Immature natural killer cell (primary cell): ENCODE measurements at places on chromosomes 16 and 17. TPM values are rescaled to one million over a fixed set of nuclear protein-coding genes. Genes with fewer than 3 reads are reported as not detected.

DNA sequence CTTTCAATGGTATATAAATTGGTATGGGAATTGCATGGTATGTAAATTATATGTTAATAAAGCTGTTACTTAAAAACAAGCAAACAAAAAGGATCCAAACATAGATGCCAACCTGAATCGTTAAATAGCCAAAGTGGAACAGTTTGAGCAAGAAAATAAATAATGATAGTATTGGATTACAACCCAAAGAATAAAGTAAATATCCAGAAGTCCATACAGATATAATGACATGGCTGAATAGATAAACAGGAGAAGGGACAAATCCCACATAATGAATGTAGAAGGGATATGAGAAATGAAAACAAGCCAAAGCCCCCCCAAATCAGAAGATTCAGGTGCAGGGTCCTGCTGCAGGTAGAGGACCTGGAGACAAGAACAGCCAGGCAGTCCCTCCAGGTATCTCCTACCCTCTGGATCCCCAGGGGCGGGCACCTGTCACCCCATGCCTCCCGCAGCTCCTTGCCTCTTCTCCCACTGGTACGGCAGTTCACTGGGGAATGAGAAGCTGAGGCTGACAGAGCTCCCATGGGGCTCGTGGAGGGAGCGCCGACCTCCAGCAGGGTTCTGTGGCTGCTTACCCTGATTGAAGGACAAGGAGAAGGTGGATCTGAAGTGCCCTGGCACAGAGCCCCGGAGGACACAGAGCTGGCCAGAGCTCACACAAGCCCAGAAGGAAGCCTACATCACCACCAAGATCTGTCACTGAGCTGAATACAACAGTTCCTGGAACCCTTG is 9.9 kb upstream of the LCAT start:
- no peaks in the 10 kb centered on the region for H3K36me3 ChIP-seq
- no peak for DNase-seq
- H3K27ac ChIP-seq: no peak overlapping the region
- H3K4me1 ChIP-seq: no peaks in the 10 kb centered on the region
- H3K27me3 ChIP-seq: no peaks in the 10 kb centered on the region
- no peak overlapping the region for H3K4me3 ChIP-seq

DNA sequence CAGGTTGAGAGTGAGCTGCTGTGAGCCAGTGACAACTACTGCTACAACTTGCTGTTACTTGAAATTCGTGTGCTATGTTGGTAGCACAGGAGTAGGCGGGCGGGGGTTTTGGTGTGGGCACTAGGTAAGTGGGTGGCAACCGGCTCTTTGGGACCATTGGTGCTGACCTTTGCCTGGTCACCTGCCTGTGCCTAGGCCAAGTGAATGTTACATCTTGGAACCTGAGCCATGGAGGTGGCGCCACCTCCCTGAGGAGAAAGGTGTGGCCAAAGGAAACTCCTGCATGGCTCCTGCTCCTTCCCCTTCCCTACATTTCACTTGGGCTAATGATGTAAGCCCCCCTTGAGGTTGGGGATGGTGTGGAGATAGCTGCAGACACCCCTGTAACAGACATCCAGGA is 25.4 kb upstream of the ARHGAP23 start:
- H3K36me3 ChIP-seq: peaks cover 29% of the 10 kb centered on the region
- no peaks in the 10 kb centered on the region for H3K4me1 ChIP-seq
- H3K4me3 ChIP-seq: no peak overlapping the region
- DNase-seq: no peak

- H3K27me3 ChIP-seq: no peaks in the 10 kb centered on the region
- no peak for DNase-seq
- no peak overlapping the region for H3K27ac ChIP-seq
- H3K36me3 ChIP-seq: peaks cover 19% of the 10 kb centered on the region
Measured at GRCh38 chr16:74466872-74467271, 45.6 kb upstream of the CLEC18B start.

The DNAH17 gene
- 0.09 TPM for polyA plus RNA-seq

DNA sequence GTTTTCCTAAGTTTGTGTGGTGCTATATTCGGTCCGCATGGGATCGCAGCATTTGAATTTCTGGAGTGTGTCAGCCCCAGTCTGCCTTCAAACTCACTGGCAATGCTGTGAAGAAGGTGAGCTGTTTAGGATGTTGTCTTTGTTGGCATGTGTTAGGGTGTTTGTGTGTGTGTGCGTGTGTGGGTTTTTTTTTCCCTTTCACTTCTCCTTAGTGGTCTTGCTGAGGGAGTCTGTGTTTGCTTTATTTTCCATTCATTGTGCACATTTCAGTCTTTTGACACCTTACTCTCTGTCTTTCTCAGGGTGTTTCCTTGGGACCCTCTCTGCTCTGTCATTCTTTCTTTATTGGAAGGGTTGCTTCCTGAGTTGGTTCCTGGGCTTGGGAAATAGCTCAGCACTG is 27.7 kb upstream of the RBFOX1 start:
- no peaks in the 10 kb centered on the region for H3K4me1 ChIP-seq
- H3K4me3 ChIP-seq: no peak overlapping the region
- no peak for DNase-seq
- H3K36me3 ChIP-seq: no peaks in the 10 kb centered on the region
- H3K27ac ChIP-seq: no peak overlapping the region

GRCh38 chr17:57158325-57158724 is 73.3 kb downstream of the AKAP1 start:
- no peaks in the 10 kb centered on the region for H3K4me1 ChIP-seq
- DNase-seq: no peak
- peaks cover 4% of the 10 kb centered on the region for H3K27me3 ChIP-seq
- H3K27ac ChIP-seq: no peak overlapping the region
- H3K36me3 ChIP-seq: peaks cover 3% of the 10 kb centered on the region

The ESRP2 gene
- 0.45 TPM for polyA plus RNA-seq

The ABCA3 gene
- polyA plus RNA-seq: 2.4 TPM

DNA sequence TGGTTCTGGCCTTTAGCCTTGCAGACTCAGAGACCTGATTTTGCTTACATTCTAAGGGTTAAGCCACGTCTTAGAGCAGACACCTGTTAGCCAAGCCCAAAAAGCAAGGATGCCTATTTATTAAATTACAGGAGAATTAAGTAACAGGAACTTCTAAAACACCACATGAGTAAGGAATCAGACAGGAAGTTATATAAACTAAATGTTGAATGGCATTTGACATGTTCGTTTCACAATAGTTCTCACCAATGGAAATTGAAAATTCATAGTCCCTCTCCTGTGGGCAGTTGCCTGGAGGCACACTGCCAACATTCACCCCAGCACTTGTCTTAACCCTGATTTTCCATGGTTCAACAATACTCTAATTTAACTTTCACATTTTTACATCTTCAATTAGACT is 9.0 kb downstream of the KRTAP9-7 start:
- no peaks in the 10 kb centered on the region for H3K4me1 ChIP-seq
- no peak overlapping the region for H3K4me3 ChIP-seq
- peaks cover 7% of the 10 kb centered on the region for H3K27me3 ChIP-seq
- H3K27ac ChIP-seq: no peak overlapping the region

The DLG4 gene
- not detected for polyA plus RNA-seq

DNA sequence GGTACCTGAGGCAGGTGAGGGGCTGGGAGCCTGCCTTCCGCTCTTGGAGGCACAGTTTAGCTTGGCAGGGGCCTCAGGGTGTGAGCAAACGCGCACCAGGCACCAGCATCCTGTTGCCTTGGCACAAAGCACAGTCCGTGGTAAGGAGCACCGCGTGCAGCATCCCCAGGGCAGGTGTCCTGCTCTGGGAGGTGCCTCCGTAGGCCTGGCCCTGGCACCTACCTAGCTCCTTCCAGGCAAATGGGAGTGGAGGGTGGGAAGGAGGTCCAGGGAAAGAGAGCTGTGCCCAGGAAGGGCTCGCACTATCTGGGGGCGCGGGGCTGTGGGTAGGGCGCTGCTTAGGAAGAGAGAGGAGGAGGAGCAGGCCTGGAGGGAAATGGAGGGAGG is 3.1 kb upstream of the GSE1 start:
- H3K4me3 ChIP-seq: peak overlapping the region; percentile 88
- H3K27me3 ChIP-seq: peaks cover 19% of the 10 kb centered on the region
- H3K4me1 ChIP-seq: peaks cover 64% of the 10 kb centered on the region
- no peak for DNase-seq

The TAT gene
- polyA plus RNA-seq: not detected

- H3K27me3 ChIP-seq: peaks cover 21% of the 10 kb centered on the region
- peaks cover 17% of the 10 kb centered on the region for H3K36me3 ChIP-seq
- peaks cover 64% of the 10 kb centered on the region for H3K4me1 ChIP-seq
- peak overlapping the region; percentile 99 for H3K27ac ChIP-seq
Measured at GRCh38 chr17:76736349-76737081, 616 bp downstream of the SRSF2 start.

DNA sequence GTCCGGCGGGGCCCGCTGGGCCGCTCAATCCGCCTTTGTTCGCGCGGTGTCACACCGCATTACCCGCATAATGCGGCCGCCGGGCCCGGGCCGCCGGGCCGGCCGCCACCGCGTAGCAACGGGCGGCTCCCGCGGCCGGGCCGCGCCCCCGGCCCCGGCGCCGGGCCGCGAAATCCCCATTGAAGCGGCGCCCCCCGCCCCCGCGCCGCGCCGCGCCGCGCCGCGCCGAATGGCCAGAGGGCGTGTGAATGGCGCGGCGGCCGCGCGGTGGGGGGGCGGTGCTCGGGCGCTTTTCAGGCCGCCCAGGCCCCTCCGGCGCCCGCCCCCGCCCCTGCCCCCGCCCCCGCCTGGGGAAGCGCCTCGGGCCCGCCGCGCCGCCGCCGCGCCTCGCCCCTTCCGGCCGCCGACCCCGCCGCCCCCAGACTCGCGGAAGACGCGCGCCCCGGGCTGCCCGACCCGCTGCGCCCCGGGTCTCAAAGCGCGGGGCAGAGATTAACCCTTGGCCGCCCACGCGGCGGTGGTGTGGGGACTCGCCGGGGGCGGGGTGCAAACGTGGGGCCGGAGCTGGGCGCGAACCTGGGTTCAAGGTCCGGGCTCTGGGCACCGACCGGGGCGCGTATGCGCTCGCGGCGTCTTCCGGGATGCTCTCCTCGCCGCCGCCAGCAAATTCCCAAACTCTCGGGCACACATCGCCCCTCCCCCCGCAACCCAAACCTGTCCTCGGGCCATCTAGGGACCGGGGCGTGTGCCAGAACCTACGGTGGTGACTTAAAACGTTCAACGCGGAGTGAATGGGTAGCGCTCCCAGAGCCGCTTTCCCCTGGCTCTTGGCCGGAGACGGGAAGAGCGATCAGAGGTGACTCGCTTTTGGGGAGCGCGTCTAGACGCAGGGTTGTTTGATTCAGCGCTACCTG is 46.7 kb downstream of the WNT3 start:
- DNase-seq: peak; percentile 33
- peaks cover 11% of the 10 kb centered on the region for H3K27me3 ChIP-seq
- H3K36me3 ChIP-seq: no peaks in the 10 kb centered on the region
- no peak overlapping the region for H3K27ac ChIP-seq
- H3K4me1 ChIP-seq: peaks cover 26% of the 10 kb centered on the region
- H3K4me3 ChIP-seq: peak overlapping the region; percentile 84

The EVPL gene
- not detected for polyA plus RNA-seq

- peaks cover 15% of the 10 kb centered on the region for H3K4me1 ChIP-seq
- H3K27me3 ChIP-seq: peaks cover 3% of the 10 kb centered on the region
- peak overlapping the region; percentile 61 for H3K4me3 ChIP-seq
- peaks cover 56% of the 10 kb centered on the region for H3K36me3 ChIP-seq
Measured at GRCh38 chr16:75380870-75381269, 52.4 kb downstream of the CFDP1 start.

The PMFBP1 gene
- not detected for polyA plus RNA-seq

DNA sequence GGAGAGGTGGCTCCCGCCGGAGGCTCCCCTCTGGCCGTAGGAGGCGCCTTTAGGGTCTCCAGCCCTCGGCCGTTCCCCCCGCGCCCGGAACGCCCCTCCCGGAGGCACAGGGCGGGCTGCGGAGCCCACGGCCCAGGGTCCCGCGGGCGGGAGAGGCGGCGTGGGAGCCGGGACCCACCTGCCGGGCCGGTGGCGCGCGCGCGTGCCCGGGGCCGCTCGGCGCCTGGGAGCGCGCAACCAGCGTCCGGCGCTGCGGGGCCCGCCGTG is at the start of gene MIF4GD:
Gene MIF4GD, minus strand, starts transcription at position 266 of the 267 bp plus-strand sequence. CDS start 1,036 bp downstream, outside the sequence.
- peak within 1 kb of the TSS; percentile 68 for H3K27ac ChIP-seq
- H3K36me3 ChIP-seq: no peaks in the 10 kb centered on the region
- H3K4me1 ChIP-seq: peaks cover 30% of the 10 kb centered on the region
- H3K27me3 ChIP-seq: no peaks in the 10 kb centered on the region
- peak within 1 kb of the TSS; percentile 81 for H3K4me3 ChIP-seq
- no peak for DNase-seq

- H3K4me3 ChIP-seq: no peak overlapping the region
- H3K36me3 ChIP-seq: peaks cover 4% of the 10 kb centered on the region
- H3K4me1 ChIP-seq: peaks cover 36% of the 10 kb centered on the region
- H3K27ac ChIP-seq: peak overlapping the region; percentile 90
- no peak for DNase-seq
Measured at GRCh38 chr16:16075488-16076422, 126.3 kb downstream of the ABCC1 start.

DNA sequence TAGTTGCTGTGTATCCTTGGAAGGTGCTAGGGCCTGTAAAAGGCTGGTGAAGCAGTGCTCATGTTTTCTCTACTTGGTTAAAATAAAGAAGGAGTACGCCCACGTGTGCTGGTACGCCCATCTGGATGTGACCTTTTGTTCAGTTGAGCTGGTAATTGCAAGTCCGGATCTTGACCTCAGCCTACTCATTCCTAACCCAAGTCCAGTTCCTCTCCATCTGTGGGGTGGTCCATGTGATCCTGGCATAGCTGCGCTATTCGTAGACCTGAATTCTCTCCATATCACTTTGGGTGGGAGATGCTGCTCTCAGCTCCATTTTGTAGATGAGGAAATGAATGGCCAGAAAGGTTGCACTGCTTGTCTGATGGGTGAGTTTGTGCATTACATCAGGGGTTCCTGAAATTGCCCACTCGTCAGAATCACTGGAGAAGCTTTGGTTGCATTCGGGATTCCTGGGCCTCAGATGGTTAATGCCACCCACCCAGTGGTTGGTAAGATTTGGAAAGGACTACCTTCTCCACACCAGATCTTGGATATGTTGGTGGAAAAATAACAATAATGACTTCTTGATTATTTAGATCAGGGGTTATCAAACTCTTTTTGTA is 328.8 kb downstream of the CPPED1 start:
- DNase-seq: no peak
- H3K27me3 ChIP-seq: no peaks in the 10 kb centered on the region
- peaks cover 5% of the 10 kb centered on the region for H3K36me3 ChIP-seq
- H3K27ac ChIP-seq: no peak overlapping the region

The MYH2 gene
- polyA plus RNA-seq: not detected

DNA sequence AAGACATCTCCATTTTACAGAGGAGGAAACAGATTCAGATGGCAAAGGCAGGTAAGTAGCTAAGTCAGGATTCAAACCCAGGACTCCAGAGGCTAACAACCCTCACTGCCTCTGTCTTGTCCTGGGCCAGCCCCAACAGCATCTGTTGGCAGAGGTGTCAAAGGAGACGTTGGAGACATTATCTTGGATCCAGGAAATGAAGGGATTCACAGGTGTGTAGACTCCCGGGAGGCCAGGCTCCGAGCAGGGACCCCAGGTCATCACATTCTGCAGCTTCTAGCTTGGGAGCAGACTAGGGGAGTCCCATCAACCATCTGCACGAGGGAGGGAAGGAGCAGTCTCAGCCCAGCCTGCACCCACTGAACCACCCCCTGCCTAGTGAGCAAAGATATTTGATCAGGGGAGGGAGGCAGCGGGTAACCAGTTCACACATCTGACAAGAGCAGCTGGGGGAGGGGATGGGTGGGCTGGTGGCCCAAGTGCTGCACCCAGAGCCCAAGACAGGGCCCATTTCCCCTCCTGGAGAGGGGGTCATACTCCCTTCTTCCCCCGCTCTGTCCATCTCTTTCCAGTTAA is 1.0 kb upstream of the B9D1 start:
- H3K27me3 ChIP-seq: peaks cover 15% of the 10 kb centered on the region
- no peak for DNase-seq
- peak overlapping the region; percentile 61 for H3K27ac ChIP-seq
- H3K4me3 ChIP-seq: peak overlapping the region; percentile 93
- peaks cover 58% of the 10 kb centered on the region for H3K4me1 ChIP-seq

The GNGT2 gene
- 131 TPM for polyA plus RNA-seq

The GNG13 gene
- not detected for polyA plus RNA-seq

- H3K36me3 ChIP-seq: peaks cover 57% of the 10 kb centered on the region
- no peaks in the 10 kb centered on the region for H3K4me1 ChIP-seq
- no peak for DNase-seq
- H3K4me3 ChIP-seq: no peak overlapping the region
- no peaks in the 10 kb centered on the region for H3K27me3 ChIP-seq
Measured at GRCh38 chr17:19659366-19660177, 11.0 kb downstream of the ALDH3A2 start.
